Stimulated activated CD4-positive, alpha-beta T cell treated with anti-CD3 and anti-CD28 coated beads, Interleukin-4, amount 100 ng/mL, for 1 hour (primary cell): ENCODE measurements at places on chromosomes 13 and 19.
A peak's percentile ranks its signal among the peaks of the same experiment; 100 is the strongest.

DNA sequence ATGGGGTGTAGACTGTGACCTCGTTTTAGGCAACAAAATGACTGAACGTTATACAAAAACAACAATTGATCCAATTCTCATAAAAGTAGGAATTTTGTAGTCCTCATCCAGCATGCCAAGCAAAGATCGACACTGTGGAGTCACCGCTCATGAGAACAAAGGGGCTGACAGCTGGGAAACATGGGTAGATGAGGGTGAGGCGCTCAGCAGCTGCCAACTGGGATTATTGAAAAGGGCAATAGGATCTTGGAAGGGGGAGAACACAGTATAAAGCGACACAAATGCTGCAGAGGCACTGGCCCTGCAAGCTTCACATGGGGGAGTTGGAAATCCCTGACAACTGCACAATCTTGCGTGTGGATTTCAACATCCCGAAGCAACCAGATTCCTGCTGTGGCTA, 5.4 kb upstream of the ZNF765 start:
- no peak for DNase-seq

DNA sequence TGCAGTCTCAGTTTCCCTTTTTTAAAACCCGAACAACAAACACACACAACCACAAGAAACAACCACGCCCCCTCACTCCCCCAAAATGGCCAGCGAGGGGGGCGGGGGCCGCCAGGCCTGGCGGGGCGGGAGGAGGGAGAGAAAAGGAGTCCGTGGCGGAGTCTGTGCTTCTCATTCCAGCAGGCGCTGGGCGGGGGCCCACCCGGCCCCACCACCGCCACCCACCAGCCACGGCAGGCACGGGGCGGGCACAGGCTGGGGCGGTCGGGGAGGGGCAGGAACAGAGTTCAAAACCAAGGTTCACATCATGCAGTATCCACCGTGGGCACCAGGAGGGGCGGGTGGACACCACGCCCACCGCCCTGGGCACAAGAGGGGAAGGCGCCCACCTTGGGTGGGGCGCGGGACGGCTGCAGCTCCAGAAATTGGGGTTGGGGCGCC, 12.9 kb downstream of the DPF1 start:
- DNase-seq = no peak

- no peak for DNase-seq
These were observed 48.6 kb upstream of the RGCC start for GRCh38 chr13:41408746-41409145.

GRCh38 chr13:88857256-88857655, 1186.1 kb downstream of the SLITRK5 start:
- no peak for DNase-seq

DNA sequence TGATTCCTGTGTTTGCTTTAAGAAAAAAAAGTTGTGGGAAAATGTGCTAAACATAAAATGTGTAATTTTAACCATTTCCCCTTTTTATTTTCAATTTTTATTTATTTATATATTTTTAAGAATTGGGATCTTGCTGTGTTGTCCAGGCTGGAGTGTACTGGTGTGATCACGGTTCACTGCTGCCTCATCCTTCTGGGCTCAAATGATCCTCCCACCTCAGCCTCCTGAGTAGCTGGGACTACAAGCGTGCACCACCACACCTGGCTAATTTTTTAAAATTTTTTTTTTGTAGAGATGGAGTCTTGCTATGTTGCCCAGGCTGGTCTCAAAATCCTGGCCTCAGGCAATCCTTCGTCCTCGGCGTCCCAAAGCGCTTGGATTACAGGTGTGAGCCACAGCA, 19.0 kb downstream of the CACNG6 start:
- no peak for DNase-seq

DNA sequence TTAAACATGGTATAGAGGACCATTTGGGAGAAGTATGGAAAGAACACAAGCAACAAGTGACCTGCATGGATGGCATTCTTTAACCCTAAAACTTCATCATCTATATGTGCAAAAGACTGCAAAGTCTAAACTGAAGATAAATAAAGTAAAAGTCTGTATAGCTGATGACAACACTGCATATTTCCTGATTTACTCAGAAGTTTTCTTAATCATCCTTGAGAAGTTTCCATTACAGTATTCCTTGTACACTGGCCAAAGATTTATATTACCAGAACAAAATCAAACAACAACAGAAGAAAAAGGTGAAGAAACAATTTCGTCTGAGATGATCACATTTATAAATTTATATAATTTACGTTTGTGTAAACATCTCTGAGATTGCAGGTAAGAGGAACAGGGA, 805.7 kb downstream of the PCDH9 start:
- no peak for DNase-seq

- DNase-seq = no peak
These were observed 417.2 kb downstream of the COG6 start for GRCh38 chr13:40072663-40073120.

DNA sequence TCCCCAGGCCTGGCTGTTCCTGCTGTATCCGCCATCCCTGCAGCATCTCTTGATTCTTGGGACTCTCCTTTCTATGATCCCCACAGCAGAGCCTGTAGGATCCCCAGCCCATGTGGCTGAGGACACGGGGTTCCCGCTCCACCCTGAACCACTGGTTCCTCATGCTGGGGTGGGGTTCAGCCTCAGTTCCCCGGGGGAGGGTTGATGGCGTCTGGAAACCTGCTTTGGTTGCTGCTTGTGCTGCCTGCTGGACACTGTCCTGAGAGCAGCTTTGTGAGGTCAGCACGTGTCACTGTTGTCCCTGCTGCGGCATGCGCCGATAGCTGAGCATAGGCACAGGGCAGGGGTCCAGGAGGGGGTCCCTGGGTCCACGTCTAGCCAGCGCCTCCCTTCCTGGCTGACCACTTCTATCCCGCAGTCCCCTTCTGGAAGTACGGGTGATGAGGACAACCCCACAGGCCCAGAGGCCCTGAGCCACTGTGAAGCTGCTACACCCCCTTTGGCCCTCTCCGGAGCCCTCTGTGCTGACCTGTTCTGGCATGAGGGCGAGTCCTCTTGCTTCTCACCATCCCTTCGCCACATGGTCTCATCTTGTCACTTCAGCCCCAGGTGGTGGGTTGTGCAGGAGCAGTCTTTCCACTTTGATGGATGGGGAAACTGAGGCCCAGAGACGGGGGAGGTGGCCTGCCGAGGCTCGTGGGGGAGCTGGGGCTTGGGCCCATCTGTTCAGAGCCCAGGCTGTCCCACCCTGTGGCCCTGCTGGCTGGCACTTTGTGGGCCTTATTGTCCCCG, 5.5 kb downstream of the EPN1 start:
- no peak for DNase-seq

DNA sequence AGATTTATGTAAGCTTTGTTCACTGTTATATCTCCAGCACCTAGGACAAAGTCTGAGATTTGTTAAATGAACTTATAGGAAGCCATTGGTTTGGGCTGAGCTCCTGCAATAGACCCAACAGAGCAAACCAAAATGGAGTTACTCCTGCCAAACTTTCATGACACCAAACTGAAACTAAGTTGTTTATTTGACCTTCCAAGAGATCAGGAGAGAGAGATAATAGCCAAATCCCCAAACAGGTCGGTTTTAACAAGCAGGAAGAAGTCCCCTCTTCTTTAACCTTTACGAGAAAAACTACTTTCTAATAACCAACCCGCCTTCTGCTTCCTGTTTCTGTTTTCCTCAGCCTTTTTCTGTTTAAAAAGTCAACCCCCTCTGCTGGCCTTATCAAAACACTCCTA, 54.9 kb upstream of the ATP12A start:
- no peak for DNase-seq

DNA sequence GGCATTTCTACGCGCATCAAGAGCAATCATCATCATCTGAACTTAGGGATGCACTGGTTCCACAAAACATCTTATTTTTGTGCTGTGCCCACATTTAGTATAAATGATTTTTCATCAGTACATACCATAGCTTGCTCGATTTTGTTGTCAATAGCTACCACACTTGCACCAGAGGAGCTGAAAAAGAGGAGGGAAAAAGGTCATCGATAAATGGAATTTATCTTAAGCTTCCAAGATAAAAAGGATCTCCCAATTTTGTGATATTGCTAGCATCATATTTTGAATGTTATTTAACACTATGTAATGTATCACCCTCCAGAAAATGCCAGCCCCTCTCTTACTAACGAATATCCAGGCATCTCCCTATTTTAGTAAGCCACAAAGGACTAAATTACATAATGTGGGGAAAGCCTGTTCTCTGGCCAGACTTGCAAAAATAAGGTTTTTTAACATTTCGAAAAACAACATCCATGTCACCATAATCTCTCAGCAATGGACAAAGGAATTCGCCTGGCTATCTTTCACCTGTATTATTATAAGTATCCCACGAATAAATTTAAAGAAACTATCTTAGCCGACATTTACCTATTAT, 62.4 kb downstream of the SERP2 start:
- no peak for DNase-seq

DNA sequence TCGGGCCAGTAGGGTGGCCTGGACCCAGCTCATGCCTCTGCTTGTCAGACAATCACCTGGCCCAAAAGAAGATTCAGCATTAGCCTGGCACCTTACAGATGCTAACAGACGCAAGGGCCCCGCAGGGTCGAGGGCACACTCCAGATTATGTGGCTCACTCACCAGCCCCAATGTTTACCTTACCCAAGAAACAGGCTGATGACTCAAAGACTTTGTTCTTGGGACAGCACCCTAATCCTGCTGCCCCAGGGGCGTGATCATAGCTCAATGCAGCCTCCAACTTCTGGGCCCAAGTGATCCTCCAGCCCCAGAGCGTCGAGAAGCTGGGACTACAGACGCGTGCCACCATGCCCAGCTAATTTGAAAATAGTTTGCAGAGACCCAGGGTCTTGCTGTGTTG, 9.8 kb downstream of the ECSIT start:
- no peak for DNase-seq

DNA sequence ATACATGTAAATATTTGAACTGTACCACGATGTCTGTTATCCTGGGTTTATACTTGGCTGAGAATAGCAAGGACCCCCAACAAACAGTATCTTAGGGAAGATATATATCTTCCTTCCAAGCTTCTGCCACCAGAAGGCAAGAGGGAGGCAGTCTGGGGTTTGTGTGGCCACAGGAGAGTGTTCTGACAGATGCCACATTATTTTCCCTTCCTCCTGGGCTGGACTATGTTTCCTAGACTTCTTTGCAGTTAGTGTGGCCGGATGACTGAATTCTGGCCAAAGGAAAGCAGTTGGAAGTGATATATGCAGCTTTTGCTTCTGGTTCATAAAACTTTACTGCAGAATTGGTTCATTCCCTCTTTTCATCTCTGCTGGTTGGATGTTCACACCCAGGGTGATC, 39.9 kb upstream of the TMTC4 start:
- DNase-seq = no peak

DNA sequence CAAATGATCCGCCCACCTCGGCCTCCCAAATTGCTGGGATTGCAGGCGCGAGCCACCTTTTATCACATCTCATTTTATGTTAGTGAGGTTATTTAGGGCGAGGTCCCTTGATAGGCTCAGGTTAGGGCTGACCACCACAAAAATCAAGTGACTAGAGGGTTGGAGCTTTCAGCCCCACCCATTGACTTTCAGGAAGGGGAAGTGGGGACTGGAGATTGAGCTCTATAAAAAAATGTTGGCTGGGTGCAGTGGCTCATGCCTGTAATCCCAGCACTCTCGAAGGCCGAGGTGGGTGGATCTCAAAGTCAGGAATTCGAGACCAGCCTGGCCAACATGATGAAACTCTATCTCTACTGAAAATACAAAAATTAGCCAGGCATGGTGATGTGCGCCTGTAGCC, 20.1 kb downstream of the FPR3 start:
- DNase-seq = no peak

DNA sequence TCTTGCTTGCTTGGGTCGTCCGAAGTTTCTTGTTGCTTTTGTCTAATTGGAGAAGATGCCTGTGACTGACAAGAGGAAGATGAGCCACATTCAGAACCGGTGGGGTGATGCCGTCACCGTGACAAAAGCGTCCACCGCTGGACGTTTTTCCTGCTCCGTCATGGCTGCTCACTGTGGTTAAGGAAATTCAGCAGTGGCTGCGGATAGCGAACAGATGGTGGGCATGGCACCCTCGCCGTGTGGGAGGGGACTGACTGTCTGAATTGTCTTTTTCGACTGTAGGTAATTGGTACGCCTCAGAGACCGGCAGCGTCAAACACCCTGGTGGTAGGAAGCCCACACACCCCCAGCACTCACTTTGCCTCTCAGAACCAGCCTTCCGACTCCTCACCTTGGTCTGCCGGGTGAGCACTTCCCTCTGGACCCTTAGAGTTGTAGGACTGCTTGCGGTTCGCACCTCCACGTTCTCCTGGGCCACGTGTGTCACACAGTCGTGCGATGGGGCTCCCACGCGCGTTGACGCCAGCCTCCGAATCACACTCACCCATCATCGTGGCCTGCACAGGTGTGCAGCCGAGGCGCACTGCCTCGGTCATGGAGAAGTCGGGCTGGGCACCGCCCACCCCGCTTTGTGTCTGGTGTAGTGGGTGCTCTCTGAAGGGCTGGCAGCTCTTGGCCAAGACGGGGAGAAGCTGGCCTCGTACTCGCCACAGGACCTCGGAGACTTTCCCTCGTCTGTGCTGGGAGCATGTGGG, 26.5 kb downstream of the ATP4B start:
- DNase-seq = no peak

GRCh38 chr13:94112227-94112626, 367.3 kb downstream of the DCT start:
- DNase-seq = no peak

DNA sequence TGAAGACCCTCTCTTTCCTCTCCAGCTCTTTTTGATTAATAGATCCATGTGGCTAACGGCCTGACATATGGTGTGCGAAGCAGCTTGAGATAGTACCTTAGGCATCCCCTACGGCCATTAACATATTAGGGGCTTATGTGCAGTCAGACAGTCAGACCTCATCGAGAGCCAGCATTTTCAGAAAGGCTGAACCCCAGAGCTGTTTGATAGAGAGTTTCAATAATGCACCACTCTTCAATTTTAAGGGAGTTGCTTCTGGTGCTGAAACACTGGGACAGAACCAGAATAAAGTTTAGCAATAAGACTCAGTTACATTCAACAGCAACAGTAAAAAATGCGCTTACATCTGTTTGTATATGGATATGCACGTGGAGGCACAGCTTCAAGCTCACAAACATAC, 10.8 kb downstream of the POU4F1 start:
- DNase-seq = no peak

GRCh38 chr19:45973553-45974338, at the start of gene NOVA2:
Gene NOVA2 (minus strand): TSS chr19:45973865. CDS start chr19:45973351, 514 bp downstream.
- peak; percentile 40 for DNase-seq

- no peak for DNase-seq
These were observed at the start of gene CD79A for GRCh38 chr19:41876847-41877832. Gene CD79A (plus strand): TSS chr19:41877279. CDS start chr19:41877305, 26 bp downstream.
